Stimulated activated CD8-positive, alpha-beta memory T cell treated with anti-CD3 and anti-CD28 coated beads, Interleukin-15, amount 100 ng/mL, for 4 hours (primary cell): ENCODE measurements at places on chromosomes 12 and 14.

DNA sequence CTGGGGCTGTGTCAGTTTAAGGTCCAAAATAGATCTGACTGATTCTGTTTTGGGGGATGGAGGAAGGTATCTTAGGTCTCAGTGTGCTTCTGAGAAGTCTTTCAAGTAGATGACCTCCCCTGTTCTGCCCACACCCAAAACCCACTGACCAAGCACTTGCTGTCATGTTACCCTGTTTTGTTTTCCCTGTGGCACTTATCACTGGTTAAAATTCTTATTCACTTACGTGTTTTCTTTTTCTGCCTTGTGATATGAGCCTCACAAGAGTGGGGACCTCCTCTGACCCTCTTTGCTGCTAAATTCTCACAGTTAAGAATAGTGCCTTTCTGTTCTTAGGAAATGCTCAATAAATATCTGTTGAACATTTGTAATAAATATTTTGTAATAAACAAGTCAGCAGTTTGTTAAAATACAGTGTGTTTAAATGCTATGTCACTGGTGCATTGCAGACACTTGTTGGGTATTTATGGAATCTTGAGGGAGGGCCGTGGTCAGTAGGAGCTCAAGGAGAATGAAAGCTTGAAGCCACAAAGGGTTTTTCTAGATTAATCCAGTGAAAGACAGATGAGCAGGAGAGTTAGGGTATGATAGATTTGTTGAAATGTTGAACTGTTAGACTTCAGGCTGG lies 20.9 kb downstream of the PLEKHA5 start:
- no peak for DNase-seq

- DNase-seq, result no peak
Observed at GRCh38 chr12:87238466-87238865, 790.7 kb downstream of the C12orf50 start.

DNA sequence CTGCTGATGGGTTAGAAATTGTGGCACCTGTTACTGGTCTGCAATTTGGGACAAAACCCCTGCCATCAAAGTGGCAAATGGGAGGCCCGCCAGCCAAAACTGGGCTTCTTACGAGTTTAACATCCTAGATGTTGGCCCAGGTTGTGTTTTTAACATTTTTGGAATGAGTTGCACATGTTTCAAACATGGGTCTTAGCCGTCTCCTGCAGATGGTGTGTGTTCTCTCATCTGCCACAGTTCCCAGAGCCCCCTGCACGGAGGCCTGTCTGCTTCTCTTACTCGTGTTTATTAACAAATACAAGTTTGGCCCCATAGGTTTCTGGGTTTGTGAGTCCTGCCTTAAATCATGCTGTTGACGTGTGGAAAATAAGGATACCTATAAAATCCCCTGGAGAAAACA lies 46.5 kb downstream of the CACNA2D4 start:
- DNase-seq, result no peak

DNA sequence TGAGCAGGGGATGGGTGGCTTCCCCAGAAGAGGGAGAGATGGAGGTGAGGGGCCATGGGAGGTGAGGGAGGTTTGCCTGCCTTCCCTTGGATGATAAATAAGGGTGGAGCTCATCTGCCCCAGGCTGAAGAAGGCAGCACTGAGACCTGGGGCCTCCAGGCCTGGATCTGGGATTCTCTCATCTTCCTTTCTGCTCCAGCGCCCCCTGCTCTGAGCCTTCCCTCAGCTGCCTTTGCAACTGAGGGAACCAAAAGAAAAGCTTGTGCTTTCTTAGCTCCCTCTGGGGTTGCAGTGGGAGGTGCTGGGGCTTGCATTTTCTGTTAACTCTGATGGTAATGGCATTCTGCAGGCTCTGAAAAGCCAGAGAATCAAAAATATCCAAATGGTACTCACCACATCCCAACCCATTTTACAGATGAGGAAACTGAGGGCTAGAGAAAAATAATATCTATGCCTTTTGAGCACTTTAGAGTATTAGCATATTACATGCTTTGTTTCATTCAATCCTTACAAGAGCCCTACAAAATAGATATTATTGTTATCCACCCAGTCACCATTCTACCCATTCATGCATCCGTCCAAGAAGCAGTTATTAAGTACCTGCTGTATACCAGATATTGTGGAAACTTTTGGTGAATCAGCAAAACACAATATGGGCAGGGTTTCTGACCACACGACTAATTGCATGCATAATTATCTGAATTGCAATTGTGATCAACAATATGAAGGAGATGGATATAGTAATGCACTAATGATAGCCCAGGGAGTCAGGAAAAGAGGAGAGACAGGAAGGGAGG lies 102.2 kb downstream of the WSCD2 start:
- DNase-seq, result no peak

- DNase-seq, result no peak
Observed at GRCh38 chr12:75917083-75917482, 114.5 kb downstream of the PHLDA1 start.

DNA sequence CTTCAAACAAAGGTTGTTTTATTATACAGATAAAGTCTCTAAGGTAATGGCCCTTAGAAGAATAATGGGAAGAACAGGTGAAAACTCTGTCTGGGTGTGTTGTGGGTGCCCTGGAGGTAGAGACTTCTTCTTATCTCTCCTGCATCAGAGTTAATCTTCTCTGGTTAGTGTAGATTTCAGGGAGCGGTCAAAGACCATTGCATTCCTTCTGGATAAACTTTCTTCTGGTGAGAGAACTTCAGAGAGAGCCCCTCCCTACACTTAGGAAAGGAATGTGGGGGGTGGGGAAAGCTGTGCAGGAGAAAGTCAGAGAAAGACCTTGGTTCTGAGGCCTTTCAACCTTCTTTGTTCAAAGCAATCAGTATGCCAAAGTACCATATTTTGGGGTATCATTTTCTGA lies 658.5 kb downstream of the DIO2 start:
- no peak for DNase-seq

DNA sequence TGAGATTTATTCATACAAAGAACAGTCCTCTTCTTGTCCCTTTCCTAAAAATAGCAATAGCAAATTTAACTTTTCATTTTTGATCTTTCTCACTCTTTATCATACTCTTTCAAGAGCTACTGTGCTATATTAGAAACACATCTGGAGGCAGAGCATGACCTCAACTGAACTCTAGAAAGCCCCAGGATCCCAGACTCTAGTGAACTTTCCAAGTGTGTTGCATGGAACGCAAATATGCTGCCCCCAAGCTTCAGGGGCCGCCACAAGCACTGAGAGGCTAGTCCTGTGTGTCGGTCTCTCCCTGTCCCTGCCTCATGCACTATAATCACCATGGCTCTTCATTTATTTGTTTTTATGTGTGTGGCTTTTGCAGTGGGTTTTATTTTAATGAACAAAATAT lies 38.7 kb upstream of the ZNF641 start:
- no peak for DNase-seq

GRCh38 chr12:122738571-122738970 lies 7.9 kb upstream of the HCAR1 start:
- no peak for DNase-seq

- DNase-seq, result no peak
Observed at GRCh38 chr12:123839826-123840225, 77.7 kb downstream of the DNAH10 start.

DNA sequence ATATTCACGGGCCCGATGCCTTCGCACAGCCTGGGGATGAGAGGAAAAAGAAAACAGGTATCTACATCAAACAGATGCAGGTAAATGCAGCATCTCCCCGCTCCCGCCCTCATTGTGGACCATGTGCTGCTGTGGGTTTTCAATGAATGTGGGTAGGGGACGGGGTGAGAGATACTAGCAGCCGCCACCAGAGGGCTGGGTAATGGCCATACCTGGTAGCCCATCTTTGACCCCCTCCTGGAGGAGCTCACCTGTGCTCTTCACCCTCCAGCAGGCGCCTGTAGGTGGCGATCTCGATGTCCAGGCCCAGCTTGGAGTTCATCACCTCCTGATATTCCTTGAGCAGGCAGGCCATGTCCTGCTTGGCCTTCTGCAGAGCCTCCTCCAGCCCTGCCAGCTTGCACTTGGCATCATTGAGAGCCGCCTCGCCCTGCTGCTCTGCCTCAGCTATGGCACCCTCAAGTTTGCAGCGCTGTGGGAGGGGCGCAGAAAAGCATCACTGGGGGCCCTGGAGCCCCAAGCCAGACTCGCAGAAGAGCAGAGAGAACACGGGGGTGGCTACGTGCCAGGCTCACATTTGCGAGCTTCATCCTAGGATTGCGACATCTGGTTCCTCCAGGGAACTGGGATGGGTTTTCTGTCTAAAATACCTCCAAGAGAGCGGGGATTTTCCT lies 10.2 kb downstream of the KRT82 start:
- no peak for DNase-seq

DNA sequence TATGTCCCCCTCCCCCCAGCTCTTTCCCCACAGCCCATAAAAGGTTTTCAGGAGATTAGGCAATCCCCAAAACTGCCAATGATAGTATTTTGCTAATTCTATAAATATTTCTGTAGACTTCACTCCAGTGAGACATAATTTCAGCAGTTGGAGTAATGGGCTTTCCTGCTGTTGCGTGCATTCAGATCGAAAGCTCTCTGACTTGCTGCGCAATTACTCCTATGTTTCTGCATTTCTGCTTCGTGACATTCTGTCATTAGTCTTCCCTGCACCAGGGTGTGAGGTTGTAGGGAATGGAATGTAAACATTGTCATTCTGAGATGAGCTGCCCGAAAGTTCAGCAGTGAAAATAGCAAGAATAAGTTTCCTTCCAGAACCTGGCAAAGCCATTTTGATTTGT lies 58.2 kb downstream of the SAMD4A start:
- no peak for DNase-seq

DNA sequence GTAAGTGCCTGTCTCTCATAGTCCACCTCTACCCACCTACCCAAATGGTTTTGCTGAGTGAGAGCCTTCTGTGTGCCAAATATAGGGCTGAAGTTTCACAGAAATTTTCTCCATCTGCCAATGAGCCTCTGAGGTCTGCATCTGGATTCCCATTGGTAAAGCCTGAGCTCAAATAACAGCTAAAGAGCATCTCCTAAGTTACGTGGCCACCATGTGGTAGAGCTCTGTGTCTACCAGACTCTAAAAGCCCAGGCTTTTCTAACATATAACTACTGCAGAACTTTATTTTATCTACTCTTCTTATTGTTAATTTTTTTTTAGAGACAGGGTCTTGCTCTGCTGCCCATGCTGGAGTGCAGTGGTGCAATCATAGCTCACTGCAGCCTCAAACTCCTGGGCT lies 16.0 kb downstream of the AMDHD1 start:
- no peak for DNase-seq

DNA sequence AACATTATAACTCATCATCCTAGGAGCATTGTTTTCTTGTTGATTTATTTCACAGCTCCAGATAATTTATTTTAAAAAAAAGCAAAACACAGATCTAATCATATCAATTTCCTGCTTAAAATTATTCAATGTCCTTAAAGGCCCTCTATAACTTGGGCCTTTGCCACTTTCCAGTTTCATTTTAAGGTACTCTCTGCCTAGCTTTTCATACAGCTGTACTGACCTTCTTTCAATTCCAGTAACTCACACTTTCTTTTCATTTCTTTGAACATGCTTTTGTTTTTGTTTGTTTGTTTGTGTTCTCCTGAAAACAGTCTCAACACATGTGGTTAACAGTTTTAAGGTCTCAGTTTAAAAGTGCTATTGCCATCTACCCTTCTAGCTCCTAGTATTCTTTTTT lies 281.9 kb downstream of the ACSS3 start:
- no peak for DNase-seq

DNA sequence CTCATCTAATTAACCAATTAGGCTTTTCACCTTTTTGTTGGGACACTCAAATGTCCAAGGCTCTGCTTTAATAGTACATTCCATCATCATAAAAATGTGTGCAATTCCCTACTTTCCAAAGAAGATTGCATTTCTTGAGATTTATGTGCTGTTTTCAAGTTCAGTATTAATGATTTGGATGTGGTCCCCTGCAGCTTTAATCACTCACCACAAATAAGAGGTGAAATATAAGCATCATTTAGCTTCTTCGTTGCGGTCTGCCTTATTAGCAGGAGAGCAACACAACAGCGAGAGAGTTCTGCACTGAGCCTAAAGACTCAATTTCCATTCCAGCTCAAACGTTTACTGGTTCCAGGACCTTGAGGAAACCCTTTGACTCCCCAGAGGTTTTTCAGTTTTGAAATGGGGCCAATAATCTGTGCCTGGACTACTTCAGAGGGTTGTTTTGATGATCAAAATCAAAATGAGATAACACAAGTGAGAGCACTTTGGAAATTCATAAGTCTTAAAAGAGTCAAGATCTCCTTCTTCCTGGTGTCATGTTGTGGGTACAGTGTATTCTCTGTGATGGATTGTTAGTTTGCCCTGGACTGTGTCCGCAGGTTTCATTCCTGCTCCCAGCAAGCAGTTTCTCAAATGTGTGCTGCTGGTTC lies 53.1 kb downstream of the RERG start:
- DNase-seq, result no peak

GRCh38 chr12:55676707-55677106 lies 31.0 kb downstream of the ITGA7 start:
- no peak for DNase-seq

DNA sequence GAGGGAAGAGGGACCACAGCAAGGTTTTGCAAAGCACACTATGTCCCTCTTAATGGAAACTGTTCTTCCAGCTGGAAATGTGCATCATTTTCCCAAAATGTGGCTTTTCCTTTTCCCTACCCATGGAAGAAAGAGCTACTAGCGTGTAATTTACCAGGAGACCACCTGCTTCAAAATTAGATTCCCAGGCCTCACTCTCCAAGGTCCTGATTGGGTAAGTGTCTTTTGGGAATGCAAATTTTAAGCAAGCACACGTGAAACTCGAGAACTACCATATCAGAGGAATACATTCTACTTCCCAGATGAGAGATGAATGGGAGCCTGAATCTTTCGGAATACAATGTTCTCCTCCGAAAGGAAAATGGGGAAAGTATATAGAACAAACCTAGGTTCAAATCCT lies 201.6 kb upstream of the NOS1 start:
- DNase-seq, result no peak

DNA sequence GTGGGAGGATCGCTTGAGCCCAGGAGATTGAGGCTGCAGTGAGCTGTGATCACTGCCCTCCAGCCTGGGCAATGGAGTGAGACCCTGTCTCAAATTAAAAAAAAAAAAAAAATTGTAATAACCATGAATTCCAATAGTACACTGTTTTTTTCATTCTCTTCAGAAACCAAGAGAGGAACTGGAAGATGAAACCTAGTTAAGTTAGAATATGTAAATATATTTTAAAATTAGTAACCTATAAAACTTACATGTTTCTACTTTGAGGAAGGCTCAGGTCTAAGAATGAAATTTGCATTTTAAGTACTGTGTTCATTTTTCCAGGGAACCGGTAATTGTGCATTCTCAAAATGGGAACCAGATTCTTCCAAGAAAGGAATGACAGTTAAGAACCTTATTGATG lies 18.8 kb downstream of the KNTC1 start:
- no peak for DNase-seq

DNA sequence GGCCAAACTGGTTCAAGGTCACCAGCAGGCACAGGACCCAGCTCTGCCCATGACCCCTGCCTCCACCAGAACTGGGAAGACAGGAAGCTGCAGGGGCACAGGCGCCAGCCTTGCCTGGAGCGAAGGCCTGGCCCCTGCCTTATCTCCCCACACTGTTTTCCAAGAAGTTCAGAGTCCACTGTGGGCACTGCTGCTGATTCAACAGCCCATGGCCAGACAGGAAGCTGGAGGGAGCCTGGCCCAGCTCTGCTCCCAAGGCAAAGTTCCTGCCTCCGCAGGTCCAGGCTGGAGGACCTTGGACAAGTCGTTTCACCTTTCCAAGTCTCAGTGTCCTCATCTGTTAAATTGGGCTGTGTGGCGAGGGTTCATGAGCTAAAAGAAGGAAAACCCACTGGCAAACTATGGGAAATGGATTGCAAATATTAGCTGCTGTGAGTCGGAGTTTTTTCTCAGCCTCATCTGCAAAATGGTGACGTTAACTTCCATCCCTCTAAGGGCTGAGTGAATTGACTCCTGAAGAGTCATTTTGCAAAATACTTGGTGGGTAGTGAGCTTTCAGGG lies 1.2 kb downstream of the PHETA1 start:
- no peak for DNase-seq
